ENCODE measurements at places on chromosomes 6 and 20.

DNA sequence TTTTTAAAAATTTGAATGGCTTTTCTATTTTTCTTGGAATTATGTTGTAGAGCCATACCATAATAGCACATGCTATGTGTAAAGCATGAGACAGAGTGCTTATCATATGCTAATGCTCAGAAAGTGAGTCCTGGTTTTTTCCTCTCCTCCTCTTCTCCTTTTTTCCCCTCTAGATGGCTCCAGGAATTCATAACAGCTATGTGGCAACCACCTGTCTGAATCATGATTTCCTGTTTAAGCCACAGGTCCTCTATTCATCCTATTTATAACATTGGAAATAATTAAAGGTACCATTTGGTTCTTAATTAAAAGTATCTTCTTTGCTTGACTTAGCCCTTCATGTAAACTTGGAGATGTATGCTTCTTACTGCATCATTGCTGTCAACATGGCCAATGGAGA is 260.0 kb upstream of the MAP3K7 start:
- no peak for DNase-seq

- DNase-seq = peak; percentile 57
Observed at GRCh38 chr6:144931172-144932035, 646.3 kb downstream of the UTRN start.

GRCh38 chr6:158064725-158065251 is 83.1 kb downstream of the SYNJ2 start:
- no peak for DNase-seq

- DNase-seq = no peak
Observed at GRCh38 chr6:105484238-105485161, 81.6 kb upstream of the PREP start.

- no peak for DNase-seq
Observed at GRCh38 chr20:59749301-59749700, 145.0 kb downstream of the PHACTR3 start.

DNA sequence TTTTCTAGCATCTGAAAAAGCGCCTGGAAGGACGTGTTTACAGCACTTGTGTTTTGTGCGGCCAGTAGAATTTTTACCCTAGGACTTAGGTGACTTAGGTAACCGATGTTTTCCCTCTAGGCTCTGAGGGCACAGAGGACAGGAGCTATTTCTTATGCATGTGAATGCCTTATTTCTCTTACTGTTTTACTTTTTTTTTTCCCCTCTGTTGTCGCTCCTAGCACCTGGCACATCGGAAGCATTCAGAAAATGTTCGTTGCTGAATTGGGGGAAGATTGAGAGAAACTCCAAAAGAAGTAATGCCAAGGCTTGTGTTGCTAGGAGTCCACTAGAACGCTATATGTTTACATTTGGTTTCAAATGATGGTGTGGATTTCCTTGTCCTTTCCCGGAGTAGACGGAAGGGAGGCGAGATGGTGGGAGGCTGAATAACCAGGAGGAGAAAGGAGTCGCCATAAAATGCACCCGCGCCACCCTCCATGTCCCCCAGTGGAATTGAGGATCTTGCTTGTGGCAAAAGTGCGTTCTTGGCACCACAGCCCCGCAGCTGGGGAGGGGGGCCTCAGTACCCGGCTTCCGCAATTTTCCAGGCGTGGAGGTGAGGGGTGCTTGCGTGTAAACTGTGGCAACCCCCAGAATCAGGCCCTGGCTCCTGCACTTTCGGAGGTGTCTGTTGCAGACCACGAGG is 6.9 kb downstream of the OLIG3 start:
- no peak for DNase-seq

- no peak for DNase-seq
Observed at GRCh38 chr20:8774412-8774811, 294.5 kb upstream of the PLCB4 start.

- DNase-seq = no peak
Observed at GRCh38 chr6:149921361-149921760, 1.6 kb downstream of the RAET1G start.

DNA sequence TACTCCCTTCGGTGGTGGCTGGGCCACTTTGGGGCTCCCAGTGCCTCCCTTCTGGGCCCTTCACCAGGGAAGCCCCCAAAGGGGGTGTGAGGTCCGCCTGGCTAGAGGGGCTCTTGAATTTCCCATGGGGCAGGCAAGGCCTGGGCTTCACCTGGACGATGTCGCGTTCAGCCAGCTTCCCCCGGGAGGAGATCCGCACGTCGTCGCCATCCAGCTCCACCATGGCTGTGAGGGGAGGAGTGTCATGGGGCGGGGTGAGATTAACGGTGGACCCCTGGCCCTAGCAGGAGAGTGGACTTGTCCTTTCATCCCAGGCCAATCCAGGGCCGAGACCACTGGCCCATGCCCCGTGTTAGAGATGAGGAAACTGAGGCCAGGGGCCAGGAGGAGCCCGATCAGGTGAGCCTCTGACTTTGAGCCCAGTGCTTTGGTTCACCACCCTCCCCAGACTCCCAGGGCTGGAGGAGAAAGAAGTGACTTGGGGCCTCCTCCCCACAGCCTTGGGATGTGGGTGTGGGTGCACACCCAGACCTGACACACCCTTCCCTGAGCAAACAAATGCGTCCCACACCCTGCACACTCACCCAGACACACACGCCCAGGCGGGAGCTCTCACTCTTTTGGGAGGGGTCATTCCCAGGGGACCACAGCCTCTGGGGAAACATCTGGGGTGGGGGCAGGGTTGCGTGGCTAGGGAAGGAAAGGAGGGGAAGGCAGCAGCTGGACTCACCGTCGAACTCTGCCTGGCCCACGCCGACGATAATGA is 46.1 kb downstream of the RAB44 start:
- peak; percentile 29 for DNase-seq

- no peak for DNase-seq
Observed at GRCh38 chr20:40966103-40966502, 62.5 kb upstream of the TOP1 start.

- no peak for DNase-seq
Observed at GRCh38 chr6:99802396-99803031, 191.5 kb downstream of the MCHR2 start.

DNA sequence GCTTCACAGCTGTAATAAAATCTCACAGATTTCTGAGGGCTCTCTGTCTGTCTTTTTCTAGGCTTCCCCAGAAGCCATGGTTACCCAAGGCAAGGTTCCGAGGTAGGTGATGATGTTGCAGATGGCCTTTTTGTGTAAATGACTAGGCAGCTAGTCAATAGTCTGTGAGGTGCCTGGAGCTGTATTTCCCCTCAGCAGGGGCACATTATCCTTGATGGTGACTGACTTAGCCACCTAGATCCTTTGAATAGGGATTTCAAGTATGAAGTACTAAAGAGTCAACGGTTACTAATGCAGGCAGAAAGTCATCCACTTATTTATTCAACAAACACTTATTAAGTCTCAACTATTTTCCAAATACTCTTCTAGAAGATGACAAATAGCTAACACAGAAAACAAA is 49.3 kb upstream of the L3MBTL3 start:
- no peak for DNase-seq

DNA sequence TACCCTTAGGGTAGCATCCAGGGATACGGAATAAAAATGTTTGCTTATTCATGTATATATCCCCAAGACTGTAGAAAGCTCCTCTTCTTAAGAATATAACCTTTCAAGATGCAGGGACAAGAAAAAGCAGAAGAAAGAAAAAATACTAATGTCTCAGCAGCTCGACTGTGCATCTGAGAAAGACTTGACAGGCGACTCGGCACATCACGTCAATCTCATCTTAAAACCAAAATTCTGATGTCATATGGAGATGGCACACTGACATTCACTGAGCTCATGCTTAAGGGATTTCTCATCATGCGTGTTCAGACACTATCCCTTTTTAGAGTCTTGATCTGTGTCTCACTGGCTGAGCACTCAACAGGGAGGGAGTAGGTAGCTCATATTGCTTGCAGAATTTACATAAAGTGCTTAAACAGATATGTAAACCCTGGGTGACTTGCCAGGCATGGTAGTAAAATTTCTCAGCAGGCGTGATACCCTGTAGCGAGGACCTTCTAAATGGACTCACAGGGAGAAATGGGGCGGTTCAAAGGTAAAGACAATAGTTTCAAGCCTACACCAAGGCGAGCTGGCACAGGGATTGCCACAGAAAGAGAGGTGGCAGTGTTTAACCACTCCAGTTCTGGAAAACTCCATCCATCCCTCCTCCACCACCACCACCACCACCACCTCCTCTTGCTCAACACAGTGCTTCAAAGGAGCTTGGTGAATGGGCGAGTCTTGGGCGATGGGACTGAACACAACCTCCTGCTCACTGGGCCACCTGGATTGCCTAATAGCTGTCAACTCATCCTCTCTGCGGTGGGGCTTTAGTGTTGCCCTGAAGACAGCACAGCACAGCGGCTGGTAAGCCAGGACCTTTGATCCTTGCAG is 330.5 kb downstream of the TFAP2A start:
- DNase-seq = no peak

GRCh38 chr6:40794586-40794985 is 207.4 kb upstream of the LRFN2 start:
- DNase-seq = no peak

DNA sequence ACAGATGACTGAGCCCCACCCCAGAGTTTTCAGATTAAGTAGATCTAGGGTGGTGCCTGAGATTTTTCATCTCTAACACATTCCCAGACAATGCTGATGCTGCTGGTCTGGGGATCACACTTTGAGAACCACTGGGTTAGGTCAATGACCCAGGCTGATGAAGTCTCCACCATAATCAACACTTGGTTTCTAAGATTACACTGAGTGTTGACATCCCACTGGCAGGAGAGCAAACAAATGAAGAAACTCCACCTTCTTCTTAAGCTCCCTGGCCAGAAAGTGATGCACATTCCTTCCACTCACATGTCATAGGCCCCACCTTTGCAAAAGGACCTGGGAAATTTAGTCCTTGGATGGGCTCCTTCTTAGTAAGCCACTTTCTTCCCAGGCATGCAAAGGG is 53.1 kb downstream of the MAFB start:
- DNase-seq = no peak

GRCh38 chr6:108654465-108655106 is 93.9 kb downstream of the FOXO3 start:
- no peak for DNase-seq

DNA sequence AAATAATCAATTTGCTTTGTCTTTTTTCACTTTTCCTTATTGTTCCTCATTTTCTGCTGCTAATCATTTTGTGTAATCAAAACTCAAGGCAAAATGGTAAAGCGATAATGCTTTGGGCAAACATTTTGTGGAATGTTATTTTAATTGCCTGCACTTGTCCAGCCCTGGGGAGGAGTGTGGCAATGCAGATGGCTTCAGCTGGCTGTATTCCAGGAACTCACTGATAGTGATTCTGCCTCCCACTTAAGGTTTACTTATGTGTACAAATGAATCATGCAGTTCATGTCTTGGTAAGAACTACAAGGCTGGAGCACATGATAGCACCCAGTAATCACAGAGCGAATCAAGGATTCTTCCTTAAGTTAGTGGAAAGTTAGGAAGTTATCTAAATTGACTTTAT is 107.8 kb downstream of the COL19A1 start:
- no peak for DNase-seq

- no peak for DNase-seq
Observed at GRCh38 chr20:45489083-45489531, 19.6 kb downstream of the WFDC2 start.

Data from activated naive CD4-positive, alpha-beta T cell treated with anti-CD3 and anti-CD28 coated beads, Interleukin-2, amount 10 ng/mL, durations not matched to agents 7 days and 5 days (primary cell).